Kidney (tissue), 22 donors: ENCODE measurements at places on chromosomes 5 and 9. TPM values are rescaled to one million over a fixed set of nuclear protein-coding genes. Genes with fewer than 3 reads are reported as not detected.

The GFI1B gene
- 0.28 TPM for total RNA-seq

The ARHGEF37 gene
- total RNA-seq = 21.8 TPM

The S1PR3 gene
- 36.4 TPM for total RNA-seq

The IL4 gene
- not detected for total RNA-seq

The CDKN2A gene
- total RNA-seq = 4.1 TPM

The FSTL4 gene
- 0.09 TPM for total RNA-seq

The C9orf85 gene
- 8.1 TPM for total RNA-seq

The IFNA10 gene
- total RNA-seq = not detected

The MYO10 gene
- 52.4 TPM for total RNA-seq

The GARIN3 gene
- total RNA-seq = not detected

GRCh38 chr5:172658961-172659501 is 18.0 kb downstream of the NEURL1B start:
- DNase-seq = no peak

DNA sequence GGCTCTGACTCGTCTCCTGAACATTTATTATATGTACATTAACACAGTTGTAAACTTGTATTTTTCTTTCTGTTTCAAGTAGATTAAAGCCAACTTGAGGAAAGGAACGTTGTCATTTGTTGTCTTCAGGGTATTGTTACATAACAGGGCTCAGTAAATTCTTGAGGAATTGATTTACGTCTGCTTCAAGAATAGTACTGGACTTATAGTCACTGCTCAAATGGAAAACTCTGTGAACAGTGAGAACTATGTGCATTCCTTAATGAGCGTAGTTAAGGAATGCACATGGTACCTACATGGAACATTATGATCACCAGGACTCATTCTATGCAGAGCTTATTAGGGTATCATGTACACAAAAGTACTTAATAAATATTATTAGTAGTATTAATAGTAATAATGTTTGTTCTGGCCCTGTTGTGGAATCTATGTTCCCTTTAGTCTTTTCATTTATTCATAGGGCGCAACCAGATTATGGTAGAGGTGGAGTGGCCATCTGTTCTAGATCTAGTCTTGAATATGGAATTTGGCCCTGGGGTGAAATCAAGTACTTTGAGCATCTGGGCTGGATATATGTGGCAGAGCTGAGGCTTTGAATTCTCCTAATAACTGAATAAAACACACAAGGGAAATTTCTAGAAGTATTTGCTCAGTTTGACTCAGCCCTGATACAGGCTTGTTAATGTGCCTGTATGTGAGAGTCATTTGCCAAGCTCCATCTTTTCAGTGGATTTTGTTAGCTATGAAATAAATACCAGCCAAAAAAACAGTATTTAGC is 108.6 kb upstream of the SH3GL2 start:
- DNase-seq = no peak

DNA sequence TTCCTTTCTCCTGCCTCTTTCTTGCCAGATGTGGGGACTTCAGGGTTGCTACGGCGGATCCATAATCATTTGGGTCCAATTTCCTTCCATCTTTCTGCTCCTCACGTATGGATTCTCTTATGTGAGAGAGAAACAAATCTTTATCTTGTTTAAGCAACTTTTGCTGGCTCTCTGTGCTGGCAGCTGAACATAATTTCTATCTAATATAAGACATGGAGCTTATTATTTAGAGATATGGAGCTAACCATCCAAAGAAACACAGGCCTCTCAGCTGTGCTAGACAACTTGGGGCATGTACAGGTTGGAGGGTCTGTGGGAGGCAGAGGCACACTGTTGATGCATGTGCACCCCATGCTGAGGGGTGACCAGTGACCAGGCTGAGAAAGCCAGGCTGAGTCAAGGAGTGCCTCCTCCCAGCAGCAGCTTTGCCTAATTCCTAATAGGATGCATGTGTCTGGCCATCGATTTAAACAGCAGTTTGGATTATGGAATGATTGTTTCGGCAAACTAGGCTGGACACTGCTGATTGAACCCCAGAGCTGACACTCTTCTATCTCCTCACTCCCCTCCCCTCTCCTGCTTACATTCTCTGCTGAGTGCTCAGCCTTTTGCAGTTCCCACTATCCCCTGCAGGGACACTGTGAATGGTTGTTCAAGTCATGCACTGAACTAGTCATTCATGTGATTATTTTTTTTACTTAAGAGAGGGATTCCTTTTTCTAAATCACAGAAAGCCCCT is 195.8 kb downstream of the ERCC6L2 start:
- peak; percentile 67 for DNase-seq

GRCh38 chr5:61678966-61679365 is 346.9 kb downstream of the ZSWIM6 start:
- no peak for DNase-seq

DNA sequence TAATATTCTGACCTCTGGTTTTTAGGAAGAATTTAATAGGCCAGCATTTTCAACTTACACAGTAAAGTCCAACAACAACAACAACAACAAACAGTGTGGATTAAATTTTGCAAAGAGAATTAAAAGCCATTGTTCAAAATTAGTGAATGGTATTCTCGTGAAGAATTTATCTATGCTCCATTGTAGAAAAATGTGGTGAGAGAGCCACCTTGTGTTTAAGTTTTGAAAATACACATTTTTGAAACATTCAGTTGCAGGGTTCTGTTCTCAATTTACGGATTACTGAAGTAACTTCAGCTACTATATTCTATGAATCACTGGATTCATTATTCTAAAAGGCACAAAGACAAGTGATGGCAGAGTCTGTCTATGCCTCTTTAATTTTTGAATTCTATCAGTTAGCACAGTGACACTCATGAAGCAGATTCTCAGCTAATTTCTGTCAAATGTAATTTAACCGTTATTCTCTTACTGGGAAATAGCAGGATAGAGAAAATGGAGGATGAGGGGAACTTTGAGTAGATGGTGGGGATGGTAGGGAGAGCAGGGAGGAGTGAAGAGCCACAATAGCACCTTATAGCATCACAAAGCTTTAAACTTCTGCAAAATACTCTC is 11.0 kb downstream of the CCDC152 start:
- DNase-seq = no peak

GRCh38 chr5:173472164-173472563 is 143.9 kb upstream of the STC2 start:
- DNase-seq = no peak

- DNase-seq = no peak
These were observed 64.1 kb downstream of the PJA2 start for GRCh38 chr5:109345699-109346098.

GRCh38 chr5:148201151-148201550 is 1.7 kb upstream of the SPINK6 start:
- no peak for DNase-seq

- DNase-seq = no peak
These were observed 306.8 kb downstream of the SEMA5A start for GRCh38 chr5:9239071-9239470.

GRCh38 chr9:123421801-123422455 is 65.9 kb downstream of the CRB2 start:
- DNase-seq = no peak

DNA sequence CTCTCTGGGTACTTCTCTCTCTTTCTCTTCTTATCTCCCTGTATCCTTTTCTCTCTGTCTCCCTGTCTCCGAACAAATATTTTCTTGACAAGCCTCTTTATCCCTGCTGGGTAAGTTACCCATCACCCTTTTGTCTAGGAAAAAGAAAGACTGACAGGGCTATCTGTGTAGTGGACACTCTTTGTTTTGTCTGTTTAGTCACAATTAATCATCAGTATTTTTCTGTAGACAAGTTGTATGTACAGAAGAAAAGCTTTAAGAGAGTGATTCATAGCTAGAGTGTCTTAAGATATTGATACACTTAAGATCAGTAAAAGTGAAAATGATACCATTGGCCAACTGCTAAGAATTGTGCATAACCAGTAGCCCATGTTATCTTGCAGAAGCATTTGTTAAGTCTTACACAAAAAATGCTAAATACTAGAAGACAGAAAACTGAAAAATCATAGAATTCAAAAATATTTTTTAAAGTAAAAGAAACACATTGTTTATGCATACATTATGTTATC is 1043.8 kb upstream of the EDIL3 start:
- DNase-seq = no peak

GRCh38 chr5:38563624-38564023 is 7.2 kb upstream of the LIFR start:
- DNase-seq = peak; percentile 81

GRCh38 chr5:154086641-154087040 is 47.9 kb downstream of the MFAP3 start:
- no peak for DNase-seq

GRCh38 chr5:137470111-137470920 is 28.8 kb downstream of the SPOCK1 start:
- no peak for DNase-seq

DNA sequence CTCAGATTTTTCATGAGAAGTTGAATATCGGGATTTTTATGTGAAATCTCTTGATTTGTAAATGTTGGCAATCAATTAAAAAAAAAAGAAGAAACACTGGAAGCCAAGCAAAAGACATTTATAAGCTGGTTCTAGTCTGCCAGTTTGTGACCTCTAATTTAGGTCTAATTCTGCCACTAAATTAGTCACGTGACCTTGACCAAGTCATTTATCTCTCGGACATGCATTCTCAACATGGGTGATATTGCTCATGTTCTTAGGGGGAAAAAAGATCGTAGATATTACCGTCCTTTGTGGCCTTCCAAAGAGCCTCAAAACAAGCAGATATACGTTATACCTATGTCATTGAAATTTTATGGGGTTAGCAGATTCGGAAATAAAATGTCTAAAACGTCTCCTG is 52.9 kb upstream of the PTPDC1 start:
- DNase-seq = no peak

- DNase-seq = no peak
These were observed 3.5 kb upstream of the TNIP1 start for GRCh38 chr5:151084363-151084762.

DNA sequence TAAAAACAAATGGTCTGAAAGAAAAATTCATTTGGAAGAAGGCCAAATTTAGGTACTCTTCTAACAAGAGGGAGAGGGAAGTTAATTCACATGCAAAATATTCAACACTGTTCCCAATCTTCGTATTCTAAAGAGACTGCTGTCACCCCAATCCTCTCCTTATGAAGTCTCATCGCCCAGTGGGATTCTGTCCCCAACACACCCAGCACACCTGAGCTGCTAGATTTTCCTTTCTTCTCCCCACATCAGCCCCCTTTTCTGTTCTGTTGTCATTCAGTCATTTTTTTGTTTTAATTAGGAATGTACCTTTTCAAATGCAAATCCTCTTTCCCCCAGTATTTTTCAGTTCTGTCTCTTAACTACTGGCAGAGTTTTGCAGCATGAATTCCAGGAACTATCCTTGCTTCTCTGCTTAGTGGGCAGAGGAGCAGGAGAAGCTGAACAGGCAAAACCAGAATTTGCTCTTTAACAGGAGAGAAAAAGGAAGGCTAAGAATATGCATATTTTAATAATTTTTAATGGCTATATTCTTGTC is 366.9 kb downstream of the MAN2A1 start:
- no peak for DNase-seq

DNA sequence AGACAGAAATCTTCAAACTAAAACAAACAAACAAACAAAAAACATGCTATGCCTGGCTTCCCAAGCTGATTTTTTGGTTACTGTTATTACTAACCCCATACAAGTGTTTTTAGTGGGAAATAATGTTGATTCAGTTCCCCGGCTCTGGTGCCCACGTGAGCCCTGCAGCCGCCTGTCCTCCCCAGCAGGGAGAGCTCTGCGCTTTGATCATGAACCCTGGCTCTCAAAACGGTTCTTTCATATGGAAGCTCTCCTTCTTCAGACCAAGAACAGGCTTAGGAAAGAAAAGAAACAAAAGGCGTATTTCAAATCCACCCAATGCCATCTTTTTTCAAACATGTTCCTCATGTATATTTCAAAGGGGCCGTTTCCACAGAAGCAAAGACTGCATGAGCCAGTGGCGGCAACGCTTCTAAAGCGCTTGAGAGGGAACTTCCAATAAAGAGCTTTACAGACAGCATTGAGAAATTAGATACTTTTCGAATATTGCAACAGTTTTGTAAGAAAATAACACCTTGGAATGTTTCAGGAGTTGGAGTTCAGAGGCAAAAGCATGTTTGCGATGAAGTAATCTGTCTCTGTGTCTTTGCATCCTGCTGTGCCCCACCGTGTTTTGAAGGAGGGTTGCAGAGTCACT is 74.8 kb downstream of the ICE1 start:
- DNase-seq = peak; percentile 75

DNA sequence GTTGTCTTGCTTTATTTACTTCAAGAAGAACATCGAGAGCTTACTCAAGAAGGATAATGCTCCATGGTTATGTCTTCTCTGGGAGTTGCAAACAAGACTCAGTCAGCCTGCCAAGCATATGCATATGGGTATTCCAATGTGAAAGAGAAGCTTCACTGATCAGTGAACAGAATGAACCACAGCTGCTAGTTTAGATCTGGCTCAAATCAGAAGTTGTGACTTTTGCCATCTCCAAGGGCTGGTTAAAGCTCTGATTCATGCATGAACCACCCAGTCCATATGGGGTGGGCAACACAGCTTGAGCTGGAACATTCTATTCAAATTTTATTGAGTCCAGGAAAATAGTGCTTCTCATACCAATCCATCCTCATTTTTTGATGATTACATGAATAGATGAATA is 50.0 kb downstream of the ATPSCKMT start:
- DNase-seq = no peak

DNA sequence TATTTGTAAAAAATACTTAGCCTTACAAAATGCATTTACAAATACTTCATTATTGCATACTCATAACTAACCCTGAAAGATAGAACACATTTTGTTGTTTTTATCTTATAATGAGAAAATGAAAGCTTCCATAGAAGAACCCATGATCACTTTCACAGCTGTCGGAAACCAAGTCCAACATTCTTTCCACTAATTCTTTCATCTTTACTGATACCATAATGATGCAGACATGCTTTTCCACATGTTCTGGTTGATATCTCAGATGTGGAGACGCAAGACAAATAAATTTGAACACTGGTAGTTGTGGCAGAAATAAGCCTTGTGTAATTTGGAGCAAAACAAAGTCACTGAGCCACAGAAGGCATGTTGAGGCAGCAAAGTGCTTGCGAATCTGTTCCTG is 136.0 kb downstream of the FBXO4 start:
- no peak for DNase-seq

GRCh38 chr5:64678374-64678773 is 11.9 kb upstream of the SHISAL2B start:
- peak; percentile 2 for DNase-seq

DNA sequence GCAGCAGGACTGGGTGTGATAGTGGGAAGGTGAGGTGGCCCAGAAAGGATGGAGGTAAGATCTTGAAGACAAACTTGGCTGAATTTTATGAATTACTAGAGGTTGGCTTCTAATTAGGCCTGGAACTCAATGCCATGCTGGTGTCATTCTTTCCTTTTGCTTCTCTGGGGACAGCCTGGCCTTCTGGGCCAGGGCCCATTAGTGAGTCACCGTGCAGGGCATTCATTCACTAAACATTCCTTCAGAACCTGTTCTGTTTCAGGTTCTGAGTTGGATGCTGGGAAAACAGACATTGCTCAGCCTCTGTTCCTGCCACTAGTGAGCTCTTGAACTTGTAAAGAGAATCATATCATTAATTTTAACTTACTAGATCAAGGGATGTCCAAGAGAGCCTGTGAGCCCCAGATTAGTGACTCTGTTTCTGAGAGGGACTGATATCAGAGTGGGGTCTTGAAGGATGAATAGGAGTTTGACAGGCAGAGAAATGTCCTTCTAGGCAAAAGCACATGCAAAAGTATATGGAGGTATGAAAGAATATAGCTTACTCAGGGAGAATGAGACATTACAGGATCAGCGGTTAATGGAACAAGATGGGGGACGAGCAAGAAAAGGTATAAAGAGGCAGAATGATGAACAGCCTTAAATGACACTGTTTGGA is 66.5 kb downstream of the LHX2 start:
- no peak for DNase-seq
